Tibial nerve (tissue), 4 donors: ENCODE measurements at places on chromosomes 7 and 10.

DNA sequence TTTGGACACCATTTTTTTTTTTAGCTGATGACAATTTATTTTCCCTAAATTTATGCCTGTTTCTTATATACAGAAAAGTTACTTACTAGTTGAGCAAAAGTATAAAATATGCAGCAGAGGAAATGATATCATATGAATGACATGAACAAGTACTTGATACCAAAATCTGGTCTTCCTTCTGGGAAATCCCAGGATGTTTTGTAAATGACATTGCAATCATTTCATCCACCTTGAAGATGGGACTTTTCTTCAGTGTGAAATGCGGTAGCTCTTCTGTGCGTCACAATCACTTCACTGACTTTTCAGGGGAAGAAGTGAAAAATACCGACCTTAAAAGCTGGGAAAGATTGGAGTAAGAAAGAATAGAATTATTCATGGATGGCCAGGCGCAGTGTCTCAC, 23.8 kb downstream of the C1QL3 start:
- DNase-seq: no peak
- no peak overlapping the region for H3K4me3 ChIP-seq
- H3K27me3 ChIP-seq: no peaks in the 10 kb centered on the region
- no peaks in the 10 kb centered on the region for H3K4me1 ChIP-seq
- H3K36me3 ChIP-seq: no peaks in the 10 kb centered on the region

GRCh38 chr7:102864958-102865357, 47.8 kb upstream of the LRRC17 start:
- no peaks in the 10 kb centered on the region for H3K4me1 ChIP-seq
- no peaks in the 10 kb centered on the region for H3K27me3 ChIP-seq
- H3K4me3 ChIP-seq: no peak overlapping the region
- no peaks in the 10 kb centered on the region for H3K36me3 ChIP-seq

- H3K27ac ChIP-seq: no peak overlapping the region
- H3K4me3 ChIP-seq: no peak overlapping the region
- no peak for DNase-seq
- H3K27me3 ChIP-seq: no peaks in the 10 kb centered on the region
- H3K4me1 ChIP-seq: peaks cover 21% of the 10 kb centered on the region
Measured at GRCh38 chr10:20768843-20769242, 128.3 kb downstream of the NEBL start.

DNA sequence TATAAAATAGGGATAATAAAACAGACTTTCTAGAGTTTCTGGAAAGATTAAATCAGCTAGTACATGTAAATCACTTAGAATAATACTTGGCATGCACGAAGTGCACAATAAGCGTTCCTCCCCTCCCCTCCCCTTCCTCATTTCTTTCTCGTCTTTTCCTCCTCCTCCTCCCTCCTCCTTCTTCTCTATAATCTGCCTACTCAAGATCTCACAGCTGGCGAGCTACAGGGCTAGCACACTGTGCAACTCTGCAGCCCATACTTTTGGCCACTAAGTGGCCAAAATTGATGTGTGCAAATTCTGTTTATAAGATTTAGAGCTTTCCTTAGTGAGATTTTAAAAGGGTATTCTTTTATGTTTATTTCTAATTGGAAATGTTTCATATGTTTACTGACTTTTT, 565.3 kb downstream of the PHTF2 start:
- H3K27ac ChIP-seq: no peak overlapping the region
- H3K36me3 ChIP-seq: no peaks in the 10 kb centered on the region
- no peak for DNase-seq
- H3K4me3 ChIP-seq: no peak overlapping the region
